ENCODE measurements at places on chromosomes 6 and 20.
A peak's percentile ranks its signal among the peaks of the same experiment; 100 is the strongest.

- DNase-seq = no peak
These were observed 133.7 kb upstream of the TBX18 start for GRCh38 chr6:84897988-84898594.

DNA sequence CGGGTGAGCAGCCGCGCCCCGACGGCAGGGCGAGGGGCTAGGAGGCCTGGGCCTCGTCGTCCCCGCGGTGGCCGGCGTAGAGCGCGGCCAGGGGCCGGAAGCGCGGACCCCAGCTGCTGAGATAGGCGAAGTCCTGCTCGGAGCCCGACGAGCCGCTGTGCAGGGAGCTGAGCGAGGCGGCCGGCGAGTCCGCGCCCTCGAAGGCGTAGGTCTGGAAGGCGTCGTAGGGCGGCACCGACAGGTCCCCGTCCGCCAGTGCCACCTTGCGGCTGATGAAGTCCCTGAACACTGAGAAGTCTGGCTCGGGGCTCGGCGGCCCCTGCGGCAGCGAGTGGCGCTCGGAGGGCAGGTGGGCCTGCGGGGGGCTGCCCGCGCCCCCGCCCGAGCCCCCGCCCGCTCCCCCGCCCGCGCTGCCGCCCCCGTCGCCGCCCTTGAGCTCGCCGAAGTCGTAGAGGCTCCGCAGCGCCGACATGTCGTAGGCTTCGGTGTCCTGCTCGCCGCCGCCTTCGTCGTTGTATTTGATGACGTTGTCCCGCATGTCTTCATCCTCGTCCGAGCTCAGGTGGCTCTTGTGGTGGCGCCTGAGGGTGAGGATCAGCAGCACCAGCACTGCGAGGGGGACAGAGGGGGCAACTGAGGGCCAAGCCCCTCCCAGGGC is 56.5 kb downstream of the CD40 start:
- peak; percentile 71 for DNase-seq

- no peak for DNase-seq
These were observed 22.2 kb upstream of the ADGRG6 start for GRCh38 chr6:142279350-142280180.

DNA sequence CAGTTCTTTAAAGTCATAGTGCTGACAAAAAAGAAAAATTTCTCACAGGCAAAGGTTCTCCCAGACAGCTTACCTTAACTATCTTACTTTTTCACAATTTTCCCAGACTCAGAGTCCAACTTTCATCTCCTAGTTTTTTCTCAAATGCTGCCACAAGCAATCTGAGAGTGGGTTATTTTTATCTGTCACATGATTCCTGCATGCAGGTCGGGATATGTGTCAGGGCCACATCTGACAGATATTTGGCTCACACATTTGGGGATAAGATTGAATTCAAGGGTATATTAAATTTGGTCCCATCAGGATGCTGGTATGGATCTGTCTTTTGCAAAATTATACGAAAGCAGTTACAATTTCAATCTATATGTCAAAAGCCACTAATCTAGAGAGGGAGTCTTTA is 50.1 kb upstream of the SMIM29 start:
- DNase-seq = no peak

- no peak for DNase-seq
These were observed 28.2 kb upstream of the NOX3 start for GRCh38 chr6:155483858-155484257.

GRCh38 chr6:29559524-29560287 is at the start of gene UBD:
UBD (minus strand) TSS chr6:29559732; CDS start chr6:29559701, 31 bp downstream.
- DNase-seq = no peak

DNA sequence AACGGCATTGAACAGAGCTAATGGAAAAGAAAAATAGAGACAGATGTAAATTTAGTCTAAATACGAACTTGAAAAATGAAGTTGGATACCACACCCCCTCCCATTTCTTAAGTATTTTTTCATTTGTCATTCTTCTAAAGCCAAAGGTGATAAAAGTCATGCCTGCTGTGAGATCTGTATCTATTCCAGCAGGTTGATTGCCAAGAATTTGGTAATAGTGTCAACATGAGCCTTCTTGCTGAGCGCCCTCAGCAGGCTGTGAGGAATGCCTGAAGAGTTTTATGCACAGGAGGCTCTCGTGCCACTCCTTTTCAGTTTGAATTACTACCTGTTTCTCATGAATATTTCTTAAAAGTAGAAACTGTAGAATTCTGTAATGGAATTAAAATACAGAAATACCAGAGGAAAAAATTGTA is 165.4 kb downstream of the QKI start:
- DNase-seq = no peak

DNA sequence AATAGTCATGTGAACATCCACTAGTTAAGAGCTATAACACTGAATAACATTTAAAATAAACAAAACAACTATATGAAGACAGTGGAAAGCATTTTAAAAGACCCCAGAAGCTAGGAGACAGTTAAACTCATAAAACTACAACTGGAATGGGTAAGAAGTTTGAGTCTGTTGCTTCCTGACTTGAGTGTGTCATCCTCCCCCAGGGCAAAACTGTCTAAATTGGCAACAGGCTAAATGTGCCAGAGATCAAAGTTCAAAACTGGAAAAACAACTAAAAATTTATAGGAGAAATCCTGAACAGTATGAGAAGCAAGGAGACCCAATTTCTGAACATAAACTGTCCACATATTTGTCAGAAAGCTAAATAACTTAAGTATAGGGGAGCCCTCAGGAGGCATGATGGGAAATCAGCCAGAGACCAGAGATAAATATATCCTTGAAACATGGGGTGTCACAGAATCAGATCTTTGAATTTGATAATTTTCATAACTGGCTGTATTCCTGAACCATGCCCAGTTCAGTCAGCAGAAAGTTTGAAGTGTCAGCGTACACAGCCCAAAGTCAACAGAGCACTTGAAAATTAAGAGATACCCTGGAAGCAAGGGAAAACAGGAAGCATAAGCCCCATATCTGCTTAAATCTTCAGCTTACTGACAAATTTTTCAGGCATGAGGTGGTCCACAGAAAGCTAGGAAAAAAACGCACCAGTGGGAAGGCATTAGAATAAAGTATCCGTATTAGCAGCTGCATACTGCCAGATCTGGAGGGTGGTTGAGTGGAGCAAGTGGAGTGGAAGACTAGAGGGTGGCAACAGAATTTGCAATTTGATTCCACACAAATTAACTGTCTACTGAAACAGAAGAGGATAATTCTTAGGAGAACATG is 516.1 kb upstream of the MAN1A1 start:
- DNase-seq = no peak

DNA sequence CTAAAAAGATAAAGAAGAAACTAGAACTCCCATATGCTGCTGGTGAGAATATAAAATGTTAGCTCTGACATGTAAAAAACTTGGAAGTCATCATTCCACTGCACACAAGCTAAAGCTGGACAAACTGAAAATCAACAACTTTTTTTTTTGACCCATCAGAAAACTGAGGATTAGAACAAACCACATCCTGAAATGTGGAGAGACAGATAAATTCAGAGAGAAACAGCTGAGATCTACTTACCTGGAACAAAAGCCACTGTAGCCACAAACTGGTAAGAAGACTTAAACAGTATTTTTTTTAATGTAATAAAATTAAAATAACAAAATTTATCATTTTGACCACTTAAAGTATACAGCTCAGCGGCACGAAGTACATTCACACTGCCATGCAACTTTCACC is 408.5 kb upstream of the RGS17 start:
- no peak for DNase-seq

DNA sequence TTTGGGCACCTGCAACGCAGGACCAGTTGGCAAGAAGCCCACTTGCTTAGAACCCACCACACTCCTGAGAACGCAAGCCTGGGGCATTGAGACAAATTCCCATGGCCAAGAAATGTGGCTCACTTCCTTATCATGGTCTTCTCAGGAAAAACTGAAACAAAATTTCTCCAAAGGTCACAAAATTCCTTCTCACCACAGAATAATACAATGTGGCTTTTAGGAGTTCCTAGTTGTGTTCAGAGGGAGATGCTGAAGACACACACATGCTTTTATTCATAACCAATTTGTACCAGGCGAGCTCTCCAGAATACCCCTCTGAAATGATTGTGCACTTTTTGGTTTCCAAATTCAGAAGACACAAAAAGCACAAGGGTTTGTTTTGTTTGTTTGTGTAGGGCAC is 31.6 kb downstream of the ADTRP start:
- DNase-seq = no peak

DNA sequence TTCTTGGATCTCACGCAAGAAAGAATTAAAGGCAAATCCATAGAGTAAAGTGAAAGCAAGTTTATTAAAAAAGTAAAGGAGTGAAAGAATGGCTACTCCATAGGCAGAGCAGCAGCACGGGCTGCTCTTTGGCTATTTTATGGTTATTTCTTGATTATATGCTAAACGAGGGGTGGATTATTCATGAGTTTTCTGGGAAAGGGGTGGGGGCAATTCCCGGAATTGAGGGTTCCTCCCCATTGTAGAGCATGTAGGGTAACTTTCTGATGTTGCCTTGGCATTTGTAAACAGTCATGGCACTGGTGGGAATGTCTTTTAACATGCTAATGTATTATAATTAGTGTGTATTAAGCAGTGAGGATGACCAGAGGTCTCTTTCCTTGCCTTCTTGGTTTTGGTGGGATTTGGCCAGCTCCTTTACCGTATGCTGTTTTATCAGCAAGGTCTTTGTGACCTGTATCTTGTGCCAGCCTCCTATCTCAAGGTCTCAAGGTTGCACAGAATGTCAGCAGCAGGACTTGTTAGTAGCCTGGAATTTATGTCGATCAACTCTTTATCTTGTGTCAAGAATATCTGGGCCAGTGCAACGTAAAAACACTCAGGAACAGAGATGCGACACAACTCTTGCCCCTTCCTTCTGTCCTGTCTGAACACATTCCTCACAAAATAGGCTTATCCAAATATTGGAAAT is 931.4 kb downstream of the QKI start:
- DNase-seq = no peak

DNA sequence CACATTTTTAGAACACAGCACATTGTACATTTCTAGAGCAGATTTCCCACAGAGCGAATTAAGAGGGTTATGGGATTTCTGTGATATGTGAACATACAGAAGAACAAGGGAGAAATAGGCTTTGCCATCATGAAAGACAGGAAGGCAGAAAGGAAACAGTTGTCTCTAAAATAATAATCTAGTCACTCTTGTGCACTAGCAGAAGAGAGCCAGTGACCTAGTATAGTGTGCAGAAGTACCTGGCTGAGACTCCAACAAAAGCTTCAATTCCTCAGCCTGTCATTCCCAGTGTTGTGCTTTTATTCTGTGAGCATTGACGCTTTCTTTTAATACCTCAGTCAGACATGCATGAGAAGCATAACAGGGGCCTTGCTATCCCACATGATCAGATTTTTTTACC is 17.8 kb upstream of the DCBLD1 start:
- no peak for DNase-seq

DNA sequence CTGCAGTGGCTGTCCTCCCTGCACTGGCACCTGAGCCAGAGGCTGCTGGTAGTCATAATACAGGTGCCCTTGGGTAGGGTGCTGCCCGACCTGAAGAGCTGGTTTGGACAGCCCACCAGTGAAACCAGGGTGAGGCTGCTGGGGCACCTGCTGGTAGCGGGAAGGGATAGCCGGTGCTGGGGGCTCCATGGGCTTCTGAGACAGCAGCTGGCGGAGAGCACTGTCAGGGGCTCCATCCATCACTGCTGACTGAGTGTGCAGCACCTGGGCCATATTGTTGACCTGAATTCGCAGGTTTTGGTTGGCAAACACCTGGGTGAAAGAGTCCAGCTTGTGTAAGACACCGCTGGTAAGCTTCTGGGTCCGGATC is 51.2 kb upstream of the MRPS10 start:
- DNase-seq = no peak

DNA sequence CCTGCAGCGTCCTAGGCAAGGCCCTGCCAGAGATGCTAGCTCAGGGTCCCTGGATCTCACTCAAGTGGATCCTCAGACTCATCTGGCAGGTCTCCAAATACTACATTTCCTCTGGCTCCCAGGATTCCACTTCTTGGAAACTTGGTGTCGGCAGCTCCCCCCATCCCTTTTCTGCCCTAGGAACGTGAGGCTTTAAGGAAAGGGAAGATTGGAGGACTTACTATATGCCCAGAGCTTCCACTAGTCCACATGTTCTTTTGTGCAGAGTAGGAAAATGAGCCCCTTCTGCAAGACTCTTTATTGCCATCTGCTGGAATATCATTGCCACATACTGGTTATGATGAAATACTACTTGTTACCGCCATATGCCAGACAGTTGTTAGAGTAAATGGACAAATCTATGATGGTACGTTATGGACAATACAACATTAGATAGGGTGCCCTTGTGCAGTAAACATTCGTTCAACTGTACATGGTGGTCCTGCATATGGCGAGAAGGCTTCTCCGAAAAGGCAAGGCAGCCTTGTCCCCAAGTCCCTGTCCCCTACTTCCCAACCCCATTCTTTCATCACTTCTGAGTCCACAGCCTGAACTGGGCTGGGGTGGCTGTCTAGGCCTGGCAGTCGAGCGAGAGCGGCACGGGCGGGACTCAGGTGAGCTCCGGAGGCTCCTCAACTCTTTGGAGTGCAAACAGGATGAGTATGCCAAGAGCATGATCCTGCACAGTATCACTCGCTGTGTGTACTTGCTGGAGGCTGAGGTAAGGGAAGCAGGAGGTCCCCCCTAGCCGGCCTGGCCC is 780 bp downstream of the ARMC12 start:
- no peak for DNase-seq

- no peak for DNase-seq
These were observed 428.3 kb downstream of the BTBD3 start for GRCh38 chr20:12345978-12346377.

GRCh38 chr6:82083646-82084045 is 163.9 kb downstream of the IBTK start:
- no peak for DNase-seq

GRCh38 chr6:107627969-107628368 is 138.1 kb downstream of the SOBP start:
- DNase-seq = no peak

DNA sequence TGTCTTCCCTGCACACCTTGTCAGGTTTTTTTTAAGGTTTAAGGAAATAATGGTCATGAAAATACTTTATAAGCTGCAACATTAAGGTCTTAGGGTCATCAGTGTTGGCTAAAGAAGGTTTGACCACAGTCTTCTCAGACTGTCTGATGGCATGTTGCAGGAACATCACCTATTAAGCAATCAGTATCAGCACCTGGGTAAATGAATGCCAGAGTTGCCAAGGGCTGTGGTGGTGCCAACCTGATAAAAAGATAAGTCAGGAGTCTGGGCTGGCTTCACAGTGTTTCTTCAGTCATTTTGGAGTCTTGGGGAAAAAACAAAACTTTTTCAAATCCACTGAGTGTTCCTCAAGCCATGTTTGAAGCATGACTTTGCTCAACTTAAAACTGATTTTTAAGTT is 61.5 kb upstream of the VSTM2L start:
- DNase-seq = no peak

DNA sequence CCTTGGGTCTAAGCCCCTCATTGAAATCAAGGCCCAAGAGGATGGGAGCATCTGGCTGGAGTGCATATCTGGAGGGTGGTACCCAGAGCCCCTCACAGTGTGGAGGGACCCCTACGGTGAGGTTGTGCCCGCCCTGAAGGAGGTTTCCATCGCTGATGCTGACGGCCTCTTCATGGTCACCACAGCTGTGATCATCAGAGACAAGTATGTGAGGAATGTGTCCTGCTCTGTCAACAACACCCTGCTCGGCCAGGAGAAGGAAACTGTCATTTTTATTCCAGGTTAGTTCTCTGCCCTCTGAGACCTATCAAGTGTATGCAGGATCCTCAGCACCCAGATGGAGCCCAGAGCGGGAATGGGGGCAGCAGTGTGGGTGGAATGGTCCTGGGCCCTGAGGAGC is 5.1 kb downstream of the BTN2A2 start:
- no peak for DNase-seq

- DNase-seq = no peak
These were observed at the start of gene PROCR for GRCh38 chr20:35171753-35172433. PROCR (plus strand) TSS chr20:35172072; CDS start chr20:35172155, 83 bp downstream.

Measured in progenitor cell of endocrine pancreas (in vitro differentiated cells).